ENCODE measurements at places on chromosomes 3 and 15.

GRCh38 chr3:126266291-126266840 is 86.0 kb upstream of the ALDH1L1 start:
- no peak for DNase-seq

DNA sequence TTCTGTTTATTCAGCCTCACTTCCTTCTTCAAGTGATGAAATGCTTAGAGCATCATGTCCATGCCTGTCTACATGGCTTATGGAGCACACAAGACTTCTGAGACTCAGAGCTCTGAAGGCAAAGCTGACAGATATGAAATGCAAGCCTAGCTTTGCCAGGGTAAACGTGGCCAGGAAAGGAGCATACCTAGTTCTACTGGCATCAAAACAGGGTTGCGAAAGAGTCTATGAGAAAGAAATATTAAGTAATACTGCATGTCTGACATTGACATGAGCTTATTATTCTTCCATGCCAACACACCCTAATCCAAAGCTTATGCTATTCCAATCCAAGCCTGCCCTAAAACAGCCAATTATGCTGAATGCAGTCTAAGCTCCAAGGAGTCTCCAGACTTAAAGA is 391.5 kb downstream of the ERC2 start:
- no peak for DNase-seq

DNA sequence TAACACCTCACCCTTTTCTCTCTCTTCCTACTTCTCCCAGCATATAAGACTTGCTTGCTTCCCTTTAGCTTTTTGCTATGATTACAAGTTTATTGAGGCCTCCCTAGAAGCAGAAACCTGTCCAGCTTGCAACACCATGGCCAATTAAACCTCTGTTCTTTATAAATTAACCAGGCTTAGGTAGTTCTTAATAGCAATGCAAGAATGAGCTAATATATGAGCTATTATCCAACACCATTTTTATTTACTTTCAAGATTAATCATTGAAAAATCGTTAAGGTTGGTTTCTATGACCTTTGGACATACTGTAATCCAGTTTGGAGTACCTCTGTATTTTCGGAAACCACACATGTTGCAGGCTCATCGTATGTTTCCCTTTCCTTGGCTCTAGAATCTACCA is 643.1 kb downstream of the ZPLD1 start:
- DNase-seq, result no peak

- DNase-seq, result no peak
Measured at GRCh38 chr15:62706317-62706716, 336.2 kb upstream of the TPM1 start.

DNA sequence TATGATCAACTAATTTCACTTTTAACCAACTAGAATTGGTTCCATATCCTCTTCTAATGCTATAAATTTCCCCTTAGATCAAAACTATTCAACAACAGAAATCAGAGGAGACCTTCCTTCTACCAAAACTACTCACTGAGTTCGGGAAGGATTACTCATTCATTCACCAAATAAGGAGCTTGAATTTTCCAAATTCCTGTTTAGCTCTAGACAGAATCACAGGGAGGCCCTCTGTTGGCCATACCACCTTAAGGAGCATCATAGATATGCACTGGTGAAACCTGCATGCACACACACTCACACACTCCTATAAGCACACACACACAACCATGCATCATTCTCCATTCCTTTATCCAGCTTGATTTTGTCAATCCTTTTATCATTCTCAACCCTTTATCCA is 49.0 kb downstream of the SUCLG2 start:
- no peak for DNase-seq

GRCh38 chr15:40336744-40337122 is 4.0 kb downstream of the CCDC9B start:
- DNase-seq, result peak; percentile 52
